Right hindlimb (tissue), 1 donor: ENCODE measurements at places on chromosomes 2 and 18.

GRCh38 chr2:240235149-240235803 is 94.8 kb upstream of the OTOS start:
- peak; percentile 9 for DNase-seq

DNA sequence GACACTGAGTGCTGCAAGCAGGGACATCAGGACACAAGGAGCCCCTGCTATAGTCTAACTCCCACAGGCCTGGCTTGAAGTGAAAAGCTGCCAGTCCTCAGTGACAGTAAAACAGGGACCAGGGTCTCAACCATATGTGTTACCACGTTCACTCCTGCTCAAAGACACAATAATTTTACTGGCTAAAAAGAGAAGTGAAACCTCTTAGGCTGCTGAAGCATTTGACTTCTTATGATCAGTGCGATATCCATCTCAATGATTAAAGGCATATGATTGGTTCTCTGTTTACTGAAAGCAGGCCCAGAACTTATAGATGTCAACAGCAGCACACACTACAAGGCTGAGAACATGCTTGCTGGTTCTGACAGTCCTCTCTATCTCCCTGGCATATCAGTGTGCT is 129.8 kb upstream of the LMAN1 start:
- no peak for DNase-seq

GRCh38 chr2:53183581-53183980 is 584.0 kb upstream of the CHAC2 start:
- DNase-seq = no peak

DNA sequence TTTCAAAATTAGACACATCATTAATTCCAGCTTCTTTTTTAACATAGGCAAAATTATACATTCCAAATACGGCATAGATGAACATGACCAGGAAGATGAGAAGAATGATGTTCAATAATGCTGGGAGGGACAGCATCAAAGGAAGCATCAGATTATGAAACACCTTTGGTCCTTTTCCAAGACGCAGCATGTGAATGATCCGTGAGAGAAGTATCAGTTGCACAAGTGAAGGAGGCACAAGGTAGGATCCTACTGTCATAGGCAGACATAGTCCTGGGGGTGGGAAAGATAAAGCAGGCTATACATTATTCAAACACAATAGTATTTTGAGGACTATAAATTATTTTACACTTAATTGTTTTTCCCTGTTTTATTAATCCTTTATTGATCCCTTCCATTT is 30.6 kb upstream of the SCN9A start:
- DNase-seq = no peak

GRCh38 chr2:98390571-98391476 is 44.6 kb downstream of the CNGA3 start:
- no peak for DNase-seq

- DNase-seq = no peak
These were observed 156.6 kb downstream of the INO80D start for GRCh38 chr2:205929246-205929942.

GRCh38 chr2:175317751-175318150 is 136.2 kb upstream of the ATP5MC3 start:
- DNase-seq = no peak

DNA sequence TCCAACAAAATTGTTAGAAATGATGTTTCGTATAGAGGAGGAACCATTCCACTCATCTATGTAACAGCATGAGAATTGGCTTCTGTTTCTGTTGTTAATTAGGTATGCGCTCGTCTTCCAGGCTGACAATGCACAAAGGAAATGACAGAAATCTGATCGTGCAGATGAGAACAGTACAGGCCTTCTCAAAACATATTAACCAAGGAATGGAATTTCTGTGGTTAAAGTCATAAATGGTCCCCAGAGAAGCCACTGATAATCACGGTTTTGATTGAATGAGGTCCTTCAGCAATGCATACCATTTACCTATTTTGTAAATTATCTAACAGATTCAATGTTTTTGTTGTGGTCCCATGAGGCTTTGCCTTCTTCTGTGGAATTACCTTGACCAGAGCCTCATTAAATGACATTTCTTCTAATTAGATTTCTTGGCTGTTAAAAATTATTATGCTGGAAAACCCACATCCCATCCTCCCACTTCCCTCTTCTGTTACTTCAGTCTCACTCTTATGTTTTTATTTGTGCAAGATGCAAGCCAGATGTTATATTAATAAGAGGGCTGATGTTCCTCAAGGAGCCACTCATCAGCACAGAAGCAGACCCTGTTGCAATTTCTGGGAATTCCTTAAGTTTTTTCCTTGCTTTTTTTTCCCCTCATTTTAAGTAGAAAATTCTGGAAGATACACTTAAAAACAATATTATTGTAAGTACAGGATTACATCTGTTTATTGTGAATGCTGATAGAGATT is 395.8 kb downstream of the PID1 start:
- DNase-seq = no peak

- peak; percentile 21 for DNase-seq
These were observed 381.8 kb downstream of the CPS1 start for GRCh38 chr2:210938228-210938627.

DNA sequence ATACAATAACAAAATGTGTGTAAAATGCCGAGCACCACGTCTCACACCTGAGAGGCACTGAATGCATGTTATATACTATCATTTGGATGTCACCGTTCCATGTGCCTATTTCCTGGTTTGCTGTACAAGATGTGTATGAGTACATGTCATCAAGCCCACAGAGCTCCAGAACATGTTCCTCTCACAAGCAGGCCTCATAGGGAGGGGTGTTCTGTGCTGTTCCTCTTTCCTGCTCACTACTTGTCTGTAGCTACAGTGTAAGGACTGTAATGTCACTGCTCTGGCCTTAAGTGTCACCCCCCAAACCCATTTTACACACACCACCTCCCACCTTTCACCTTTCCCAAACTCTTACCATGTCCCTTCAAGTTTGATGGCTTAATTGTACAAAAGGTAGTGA is 1.8 kb downstream of the AFF3 start:
- no peak for DNase-seq

DNA sequence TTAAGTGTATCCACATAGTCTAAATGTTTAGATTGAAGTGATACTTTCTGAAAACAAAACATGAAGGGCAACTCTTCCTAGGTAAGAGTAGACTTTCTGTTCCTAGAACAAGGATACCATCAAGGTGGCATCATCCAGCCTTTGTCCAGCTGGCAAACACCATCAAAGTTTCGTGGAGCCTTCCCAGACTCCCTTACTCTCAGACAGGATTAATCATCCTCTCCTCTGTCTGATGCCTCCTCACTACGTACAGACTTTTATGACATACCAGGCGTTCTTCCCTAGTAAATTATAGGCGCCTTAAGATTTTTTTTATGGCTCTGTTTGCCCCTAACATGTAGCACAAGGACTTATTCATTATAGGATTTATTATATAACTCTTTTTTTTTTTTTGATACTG is 29.4 kb upstream of the ASNSD1 start:
- no peak for DNase-seq

- no peak for DNase-seq
These were observed 652.2 kb downstream of the LRRTM4 start for GRCh38 chr2:76870011-76870410.

DNA sequence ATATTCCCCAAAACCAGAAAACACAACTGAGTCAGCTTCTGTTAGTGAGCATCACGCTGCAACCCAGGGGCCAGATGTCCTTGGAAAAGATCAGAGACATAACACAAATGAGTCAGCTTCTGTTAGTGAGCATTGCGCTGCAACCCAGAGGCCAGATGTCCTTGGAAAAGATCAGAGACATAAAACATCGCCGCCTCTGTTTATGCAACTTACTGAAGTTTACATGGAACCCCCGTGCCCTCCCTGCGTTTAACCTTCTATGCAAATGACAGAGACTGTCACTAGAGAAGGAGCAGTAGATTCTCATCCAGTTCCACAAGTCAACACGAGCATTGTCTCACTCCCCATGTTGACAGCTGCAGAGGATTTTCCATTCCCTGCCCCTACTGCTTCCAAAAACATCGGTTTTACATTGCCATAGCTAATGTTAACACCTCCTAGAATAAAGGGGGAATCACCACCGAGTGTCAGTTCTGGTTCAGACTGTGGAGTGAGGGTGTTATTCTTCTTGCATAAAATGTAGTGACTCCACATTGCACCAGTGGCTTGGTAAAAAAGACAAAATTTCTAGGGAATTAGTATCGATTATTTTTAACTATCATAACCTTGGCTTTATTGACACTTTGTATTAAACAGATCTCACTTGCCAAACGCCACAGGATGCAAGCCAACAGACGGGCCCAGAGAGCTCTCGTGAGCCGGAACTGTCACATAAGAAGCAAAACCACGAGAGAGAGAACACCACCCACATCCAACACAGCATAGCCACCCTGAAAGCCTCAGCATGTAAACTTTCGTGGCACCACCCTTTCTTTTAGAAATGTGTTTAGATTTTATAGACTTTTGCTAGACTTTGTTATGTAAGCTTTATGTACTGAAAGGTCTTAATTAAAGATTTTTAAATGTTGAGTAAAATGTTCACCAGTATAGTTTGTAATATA is 87.7 kb downstream of the SH3YL1 start:
- DNase-seq = no peak

DNA sequence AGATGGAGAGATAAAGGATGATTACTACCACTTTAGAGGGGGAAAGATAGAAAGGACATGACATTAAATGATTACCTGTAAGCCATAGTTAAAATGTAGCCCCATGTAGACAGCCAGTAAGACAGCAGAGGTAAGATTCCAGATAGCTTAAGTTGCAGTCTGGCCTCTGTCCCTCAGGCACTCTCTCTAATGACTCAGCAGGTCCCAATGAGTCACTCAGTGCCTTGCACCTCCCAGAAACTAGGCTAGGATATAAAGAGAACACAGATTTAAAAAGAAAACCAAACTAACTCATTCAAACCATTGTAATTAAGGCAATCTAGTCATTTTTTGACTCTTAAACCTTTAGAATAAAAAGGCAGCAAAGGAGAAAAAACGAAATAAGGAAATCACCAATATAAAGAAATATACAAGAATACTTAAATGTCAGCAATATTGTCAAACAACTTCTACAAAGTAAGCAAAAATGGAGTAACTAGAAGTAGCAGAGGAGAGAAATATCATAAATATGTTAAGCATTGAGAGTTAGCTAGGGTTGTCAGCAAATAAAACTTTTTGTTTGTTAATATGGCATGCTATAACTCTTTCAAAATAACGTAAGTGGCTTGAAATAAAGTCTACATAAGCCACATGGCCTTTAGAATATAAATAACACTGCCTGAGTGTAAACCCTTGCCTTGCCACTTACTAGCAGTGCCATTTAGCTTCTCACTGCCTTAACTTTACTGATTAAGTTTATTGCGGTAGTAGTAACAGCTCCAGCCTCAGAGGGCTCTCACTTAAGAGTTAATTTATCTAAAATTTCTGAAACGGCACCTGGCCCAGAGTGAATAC is 48.5 kb downstream of the SOCS6 start:
- DNase-seq = no peak

DNA sequence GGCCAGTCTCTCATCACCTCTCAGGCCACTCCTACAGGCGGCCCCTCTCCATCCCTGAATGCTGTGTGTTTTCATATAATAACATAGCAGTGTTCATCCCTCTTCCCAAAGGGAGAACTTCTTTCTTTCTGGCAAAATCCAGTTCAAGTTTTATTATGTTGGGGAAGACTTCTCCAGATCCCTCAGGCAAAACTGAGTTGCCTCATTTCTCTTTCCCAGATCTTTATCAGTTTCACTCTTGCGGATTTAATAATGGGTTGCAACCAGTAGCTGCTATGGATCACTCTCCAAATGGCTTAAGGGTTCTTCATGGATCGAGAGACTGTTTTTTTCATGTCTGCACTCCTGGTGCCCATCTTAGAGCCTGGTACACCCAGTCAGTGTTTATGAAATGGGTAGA is 129.9 kb downstream of the FHOD3 start:
- no peak for DNase-seq

GRCh38 chr2:9820020-9820973 is 23.0 kb upstream of the TAF1B start:
- DNase-seq = no peak

DNA sequence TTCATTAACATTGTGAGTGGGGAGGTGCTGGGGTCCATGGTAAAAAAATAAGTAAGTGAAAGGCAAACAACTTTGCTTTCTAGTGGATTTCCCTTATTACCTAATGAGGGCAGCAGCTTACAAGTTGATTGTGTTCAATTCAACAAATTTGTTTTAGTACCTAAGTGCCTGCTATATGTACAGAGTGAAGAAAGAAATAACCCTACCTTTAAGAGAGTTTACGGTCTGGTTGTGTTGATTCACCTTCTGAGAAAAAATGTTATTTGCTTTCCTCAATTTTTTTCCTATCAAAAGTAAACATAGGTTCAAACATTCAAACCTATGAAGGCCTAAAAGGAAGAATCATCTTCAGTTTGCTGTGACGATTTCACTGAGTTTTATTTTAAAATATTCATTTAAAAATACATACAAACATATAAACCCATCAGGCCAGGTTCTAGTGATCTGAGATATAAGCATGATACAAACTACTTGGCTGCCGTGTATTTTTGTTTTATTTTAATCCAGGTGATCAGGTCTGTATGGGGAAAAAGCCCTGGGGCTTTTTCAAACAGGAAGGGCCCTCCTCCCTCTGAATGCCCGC is 1.5 kb upstream of the SPTBN1 start:
- DNase-seq = no peak

DNA sequence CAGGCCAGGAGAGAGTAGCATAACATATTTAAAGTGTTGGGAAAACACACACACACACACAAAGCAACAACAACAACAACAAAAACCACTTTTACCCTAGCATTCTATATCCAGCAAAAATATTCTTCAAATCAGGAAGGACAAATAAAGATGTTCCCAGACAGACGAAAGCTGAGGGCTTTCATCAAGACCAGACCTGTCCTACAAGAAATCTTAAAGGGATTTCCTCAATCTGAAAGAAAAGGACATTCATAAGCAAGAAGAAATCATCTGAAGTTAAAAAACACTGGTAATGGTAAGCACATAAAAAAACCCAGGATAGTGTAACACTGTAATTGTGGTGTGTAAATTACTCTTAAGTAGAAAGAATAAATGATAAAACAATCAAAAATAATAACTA is 22.7 kb upstream of the BAZ2B start:
- no peak for DNase-seq

DNA sequence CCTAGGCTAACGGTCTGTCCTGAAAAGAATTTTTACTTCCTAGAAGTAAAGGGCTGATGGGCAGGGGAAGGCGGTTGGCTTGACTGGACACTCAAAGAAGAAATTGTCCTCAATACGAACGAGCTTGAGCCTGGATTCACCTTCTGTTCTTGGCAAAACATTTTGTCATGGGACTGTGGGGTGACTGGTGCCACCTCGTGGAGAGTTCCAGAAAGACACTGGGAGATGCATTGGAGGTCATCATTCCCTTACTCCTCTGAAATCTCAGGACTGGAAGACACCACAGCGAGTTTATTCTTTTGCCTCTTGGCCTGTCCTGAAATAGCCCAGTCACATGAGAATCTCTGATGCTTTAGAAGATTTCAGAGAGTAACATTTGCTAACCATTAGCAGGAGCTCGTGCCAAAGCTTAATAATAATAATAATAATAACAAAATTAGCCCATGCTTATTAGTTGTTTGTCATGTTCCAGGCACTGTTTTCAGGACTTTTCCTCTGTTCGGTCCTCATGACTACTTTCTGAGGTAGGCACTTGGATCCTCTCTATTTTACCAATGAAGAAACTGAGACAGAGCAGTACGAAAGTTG is 44.5 kb downstream of the TMEM182 start:
- DNase-seq = peak; percentile 77

- DNase-seq = no peak
These were observed 56.7 kb upstream of the ASAP2 start for GRCh38 chr2:9149726-9150567.

GRCh38 chr18:75132098-75132870 is 76.7 kb downstream of the PTGR3 start:
- DNase-seq = no peak
